ENCODE measurements at places on chromosomes 11 and 22.
A peak's percentile ranks its signal among the peaks of the same experiment; 100 is the strongest.

DNA sequence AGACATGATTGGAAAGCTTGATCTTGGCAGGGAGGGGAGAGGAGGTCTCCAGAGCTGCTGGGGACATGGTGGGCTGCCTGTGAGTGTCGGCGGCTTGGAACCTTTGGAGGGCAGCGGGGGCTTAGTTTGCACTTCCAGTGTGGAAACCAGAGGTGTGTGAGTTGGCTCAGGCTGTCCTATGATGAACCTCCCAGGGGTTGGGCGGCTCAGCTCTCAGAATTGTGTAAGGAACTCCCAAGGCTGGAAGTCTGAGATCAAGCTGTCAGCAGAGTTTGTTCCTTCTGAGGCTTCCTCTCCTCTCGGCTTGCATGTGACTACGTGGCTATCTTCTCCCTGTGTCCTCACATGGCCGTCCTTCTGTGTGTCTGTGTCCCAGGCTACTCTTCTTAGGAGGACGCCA is 87.9 kb upstream of the B3GAT1 start:
- DNase-seq: no peak

DNA sequence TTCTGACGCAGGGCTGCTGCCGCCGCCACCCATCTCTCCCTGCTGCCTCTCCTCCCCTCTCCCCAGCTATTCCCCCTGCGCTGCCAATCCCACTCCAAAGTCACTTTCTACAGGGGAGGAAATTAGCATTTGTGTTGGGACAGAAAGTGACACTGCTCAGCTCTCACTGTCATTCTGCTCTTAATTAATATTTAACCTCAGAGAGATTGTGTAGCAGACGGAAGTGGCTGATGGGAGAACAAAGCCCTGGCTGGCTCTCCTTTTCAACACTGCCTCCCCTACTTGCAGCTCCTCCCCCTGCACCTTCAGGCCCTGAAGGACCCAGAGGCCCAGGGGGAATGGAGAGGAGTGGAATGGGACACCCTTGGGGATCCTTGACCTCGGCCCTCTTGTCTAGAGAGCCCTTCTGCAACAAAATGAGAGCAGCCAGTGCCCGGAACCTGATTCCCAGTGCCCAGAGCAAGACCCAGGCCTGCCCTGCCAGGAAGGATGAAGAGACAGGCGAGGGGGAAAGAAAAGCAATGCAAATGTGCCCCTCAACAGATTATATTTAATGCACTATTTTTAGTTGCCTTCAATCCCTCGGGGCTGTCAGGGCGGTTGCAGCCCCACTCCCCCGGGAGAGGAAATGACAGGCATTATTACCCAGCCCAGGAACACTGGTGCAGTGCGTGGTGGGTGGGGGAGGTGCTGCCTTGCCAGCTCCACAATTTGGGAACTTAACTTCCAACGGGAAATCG is 14.6 kb upstream of the NRGN start:
- no peak for DNase-seq

DNA sequence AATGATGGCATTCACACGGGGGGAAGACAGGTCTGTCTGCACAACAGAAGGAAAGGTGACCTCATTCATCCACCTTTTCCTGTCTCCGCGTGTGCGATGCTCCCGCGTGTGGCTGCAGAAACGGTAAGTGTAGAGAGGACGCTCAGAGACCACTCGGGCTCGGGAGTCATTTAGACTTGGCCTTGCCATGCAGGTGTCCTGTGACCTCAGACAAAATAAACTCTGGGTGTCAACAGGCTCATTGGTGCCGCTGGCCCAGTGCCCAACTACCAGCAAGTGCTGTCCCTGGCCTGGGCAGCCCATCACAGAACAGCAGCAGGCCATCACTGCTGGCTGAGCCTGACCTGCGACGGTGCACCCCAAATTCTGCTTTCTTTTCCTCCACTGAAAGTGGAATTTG is 48.1 kb upstream of the ARFGAP3 start:
- no peak for DNase-seq

- DNase-seq: no peak
Observed at GRCh38 chr22:50014655-50015401, 2.3 kb upstream of the IL17REL start.

DNA sequence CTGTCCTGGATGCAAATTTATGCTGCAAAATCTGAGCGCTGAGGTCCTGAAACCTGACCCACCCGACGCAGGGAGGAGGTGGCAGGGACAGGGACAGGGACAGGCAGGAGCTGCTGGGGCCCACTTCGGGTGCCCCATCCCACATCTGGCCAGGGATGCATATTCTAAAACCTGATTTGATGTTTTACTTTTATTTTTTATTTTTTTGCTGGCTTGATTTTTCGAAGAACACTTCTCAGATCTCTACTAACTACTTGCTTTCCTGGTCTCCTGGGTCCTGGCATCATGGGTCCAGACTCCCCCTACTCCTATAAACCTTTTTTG is 652 bp upstream of the PVALB start:
- no peak for DNase-seq

DNA sequence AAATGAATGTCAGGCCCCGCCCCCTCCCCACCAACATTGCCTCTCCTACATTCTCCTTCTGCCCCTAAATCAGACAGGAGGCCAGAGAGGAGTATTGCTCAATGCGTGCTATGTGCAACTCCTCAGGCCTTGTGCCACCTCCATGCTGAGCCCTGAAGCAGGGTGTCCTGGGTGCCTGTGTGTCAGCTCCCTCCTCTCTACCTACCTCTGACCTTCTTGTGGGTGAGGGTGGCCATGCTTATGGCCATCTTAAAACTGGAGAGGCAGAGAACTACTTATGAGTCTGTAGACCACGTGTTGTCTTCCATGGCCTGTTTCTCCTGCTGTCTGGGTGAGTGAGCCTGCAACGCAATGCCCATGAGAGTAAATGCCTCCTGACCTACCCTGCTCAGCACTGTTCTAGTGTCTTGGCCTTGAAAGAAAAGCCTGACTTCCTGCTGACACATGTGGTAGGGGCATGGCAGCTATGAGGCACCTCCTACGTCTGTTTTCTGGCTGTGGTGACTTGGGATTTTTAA is 10.5 kb downstream of the MCAM start:
- DNase-seq: peak; percentile 93

GRCh38 chr11:2471048-2471803 is 26.4 kb downstream of the KCNQ1 start:
- no peak for DNase-seq

DNA sequence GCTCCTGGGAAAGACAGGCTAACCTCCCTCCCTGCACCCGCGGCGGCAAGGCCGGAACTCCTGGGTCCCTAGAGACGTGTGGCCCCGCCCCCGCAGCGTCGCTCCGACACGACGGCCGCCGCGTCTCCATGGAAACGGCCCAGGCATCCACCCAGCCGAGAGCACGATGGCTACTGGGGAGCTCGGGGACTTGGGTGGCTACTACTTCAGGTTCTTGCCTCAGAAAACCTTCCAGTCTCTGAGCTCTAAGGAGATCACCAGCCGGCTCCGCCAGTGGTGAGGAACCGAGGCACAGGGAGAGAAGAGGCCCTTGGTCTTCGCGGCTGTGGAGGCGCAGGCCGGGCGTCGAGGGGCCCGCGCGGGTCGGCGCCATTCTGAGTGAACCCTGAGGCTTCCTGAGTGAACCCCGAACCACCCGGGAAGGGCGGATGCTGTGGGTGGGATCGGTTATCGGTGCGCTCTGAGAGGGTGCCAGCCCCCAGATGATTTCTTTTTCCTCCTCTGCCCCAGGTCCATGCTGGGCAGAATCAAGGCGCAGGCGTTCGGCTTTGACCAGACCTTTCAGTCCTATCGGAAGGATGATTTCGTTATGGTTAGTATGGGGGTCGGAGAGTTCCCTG is at the start of gene CFAP300:
Gene CFAP300, plus strand, starts transcription at position 133 of the 620 bp plus-strand sequence. Its CDS starts 34 bp downstream, at position 167.
- peak; percentile 94 for DNase-seq

DNA sequence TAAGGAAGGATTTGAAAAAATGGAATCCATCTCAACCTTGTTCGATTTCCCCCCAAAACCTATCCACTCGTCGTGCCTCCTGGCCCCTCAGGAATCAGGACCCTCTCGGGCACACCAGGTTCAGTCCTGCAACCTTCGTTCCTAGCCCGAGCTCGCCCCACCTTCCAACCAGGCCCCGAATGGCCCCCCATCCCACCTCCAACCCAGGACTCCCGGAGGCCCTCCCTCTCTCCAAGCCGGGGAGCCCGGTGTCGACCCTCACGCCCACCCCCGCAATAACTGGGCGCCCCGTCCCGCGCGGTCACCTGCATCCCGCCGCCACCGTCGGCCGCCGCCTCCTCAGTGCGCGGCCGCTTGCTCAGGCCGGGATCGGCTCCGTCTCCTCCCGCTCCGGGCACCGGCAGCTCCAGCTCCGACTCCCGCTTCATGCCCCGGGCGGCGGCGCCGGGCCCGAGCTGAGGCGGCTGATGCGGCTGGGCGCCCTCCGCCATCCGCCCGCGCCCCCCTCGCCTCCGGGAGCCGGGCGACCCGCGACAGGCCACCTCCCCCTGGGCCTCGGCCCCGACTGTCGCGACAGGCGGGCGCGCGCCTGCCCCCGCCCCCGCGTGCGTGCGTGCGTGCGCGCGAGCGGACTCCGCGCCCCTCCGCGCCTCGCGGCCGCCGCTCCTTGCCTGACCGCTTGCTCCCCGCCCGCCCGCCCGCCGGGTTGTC is 534 bp downstream of the RBFOX2 start:
- peak; percentile 76 for DNase-seq

DNA sequence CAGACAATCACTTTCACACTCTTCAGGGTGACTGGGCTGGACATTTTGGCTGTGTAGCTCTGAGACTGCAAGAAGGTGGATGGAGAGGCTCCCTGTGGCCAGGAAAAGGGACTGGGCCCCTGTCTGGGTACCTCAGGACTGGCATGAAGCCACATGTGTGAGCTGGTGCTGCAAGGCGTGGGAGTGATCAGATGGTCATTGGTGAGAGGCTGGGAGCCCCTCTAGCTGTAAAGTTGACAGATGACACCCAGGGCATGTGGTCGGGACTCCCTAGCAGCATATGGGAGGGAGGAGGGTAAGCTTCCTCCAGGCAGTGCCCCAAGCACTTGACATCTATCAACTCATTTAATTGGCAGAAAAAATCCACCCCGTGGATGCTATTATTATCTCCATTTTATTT is 18.9 kb upstream of the CABP2 start:
- no peak for DNase-seq

DNA sequence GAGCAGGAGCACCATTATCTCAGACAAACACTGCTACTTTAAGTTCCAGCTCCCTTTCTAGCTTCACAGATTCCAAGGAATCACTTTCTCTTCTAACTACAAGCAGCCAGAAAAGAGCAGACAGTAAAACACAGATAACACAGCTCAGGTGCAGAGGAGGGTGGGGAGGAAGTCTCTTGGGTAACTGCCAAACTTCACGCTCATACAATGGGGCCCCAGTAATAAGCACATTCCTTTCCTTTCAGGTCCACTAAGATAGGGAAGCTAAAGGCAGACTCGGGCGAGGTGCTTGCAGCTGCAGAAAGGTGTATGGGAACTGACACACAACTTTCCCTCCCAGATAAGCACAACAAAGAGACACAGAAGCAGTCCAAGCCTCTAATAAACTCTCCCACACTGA is 69.2 kb upstream of the OR9G4 start:
- DNase-seq: no peak

DNA sequence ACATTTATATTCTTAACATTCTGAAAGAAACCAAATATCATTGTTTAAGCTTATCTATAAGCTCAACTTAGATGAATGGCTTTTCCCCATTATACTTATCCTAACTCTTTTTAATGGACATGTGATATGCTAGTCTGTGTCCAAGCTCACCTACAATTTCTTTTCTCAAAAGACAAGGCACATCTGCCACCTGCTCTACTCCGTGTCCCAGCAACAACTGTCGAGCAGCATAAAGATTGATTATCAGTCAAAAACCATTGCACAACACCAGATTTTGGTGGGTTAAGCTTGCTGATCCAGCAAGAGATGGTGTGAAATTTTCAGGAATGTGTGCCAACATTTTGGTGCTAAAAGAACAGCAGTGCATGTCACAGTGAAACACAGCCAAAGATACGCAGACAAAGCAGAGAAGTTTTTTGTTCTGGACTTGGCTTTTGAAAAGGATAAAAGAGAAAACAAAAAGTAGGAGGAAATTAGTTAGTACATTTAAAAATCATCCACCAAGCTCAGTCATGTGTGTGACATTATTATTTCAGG is 65.8 kb downstream of the DCDC1 start:
- DNase-seq: no peak

DNA sequence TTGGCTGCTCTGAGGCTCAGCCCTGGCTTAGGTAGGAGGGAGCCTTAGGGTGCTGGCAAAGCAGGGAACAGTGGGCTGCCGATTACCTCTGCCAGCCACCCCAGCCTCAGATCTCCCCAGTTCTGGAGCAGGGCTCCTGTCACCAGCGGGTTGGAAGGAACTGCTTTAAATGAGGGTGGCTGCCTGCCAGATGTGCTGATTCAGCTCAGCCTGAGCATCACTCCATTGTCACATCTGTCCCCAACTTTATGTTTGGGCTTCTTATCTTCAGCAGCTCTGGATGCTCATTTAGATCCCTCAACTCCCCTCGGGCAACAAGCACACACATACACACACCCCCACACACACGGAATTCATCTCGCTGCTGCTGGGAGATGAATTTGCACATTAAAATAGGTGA is 16.9 kb upstream of the ANKK1 start:
- DNase-seq: no peak

GRCh38 chr11:27094120-27094519 is 53.5 kb downstream of the BBOX1 start:
- DNase-seq: no peak

GRCh38 chr11:83628622-83629355 is 342.6 kb upstream of the CCDC90B start:
- DNase-seq: no peak

- DNase-seq: no peak
Observed at GRCh38 chr11:126431401-126432064, 76.0 kb downstream of the ST3GAL4 start.

DNA sequence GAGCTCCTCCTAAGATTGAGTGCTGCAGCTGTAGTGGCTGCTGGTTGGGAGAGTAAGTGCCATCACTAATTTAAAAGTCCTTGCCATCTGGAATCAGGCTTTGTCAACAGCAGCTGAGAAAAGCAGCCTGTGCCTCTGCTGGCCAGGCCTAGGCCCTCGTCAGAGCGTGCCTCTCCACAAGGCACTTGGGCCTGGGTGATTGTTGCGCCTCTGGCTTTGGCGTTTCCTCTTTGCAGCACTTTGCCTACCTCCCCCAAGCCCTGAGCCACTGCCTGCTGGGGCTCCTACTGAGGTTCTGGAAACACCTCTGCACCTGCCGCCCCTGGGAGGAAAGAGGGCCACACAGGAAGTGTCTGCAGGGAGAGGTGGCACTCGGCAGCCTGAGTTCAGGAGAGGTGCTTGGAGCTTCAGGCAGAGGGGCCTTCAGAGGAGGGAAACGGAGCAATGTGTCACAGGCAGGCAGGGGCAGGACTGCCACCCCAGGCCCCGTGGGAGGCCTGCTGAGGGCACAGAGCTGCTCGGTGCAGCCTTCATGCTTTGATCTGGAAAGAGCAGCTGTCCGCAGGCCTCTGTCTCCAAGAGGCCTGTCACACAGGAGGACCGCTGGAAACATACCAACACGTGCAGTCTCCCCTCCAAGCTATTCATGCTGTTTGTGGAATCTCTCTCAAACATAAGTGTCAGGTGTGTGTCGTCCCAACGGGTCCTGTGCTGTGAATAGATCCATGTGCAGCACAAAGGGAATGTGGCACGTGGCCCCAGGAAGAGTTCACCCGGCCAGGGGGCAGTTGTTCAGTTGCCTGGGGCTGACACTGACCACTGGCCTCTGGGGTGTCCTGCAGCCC is 61.5 kb upstream of the EMID1 start:
- DNase-seq: no peak
